ENCODE measurements at places on chromosomes 1 and 21.

- DNase-seq, result no peak
These were observed 206.7 kb upstream of the C1orf174 start for GRCh38 chr1:4106731-4107130.

- no peak for DNase-seq
These were observed 88.0 kb downstream of the SIK1 start for GRCh38 chr21:43338951-43339350.

- no peak for DNase-seq
These were observed 46.2 kb downstream of the PGBD5 start for GRCh38 chr1:230379928-230380327.

GRCh38 chr1:10979483-10979920 is 33.0 kb upstream of the TARDBP start:
- no peak for DNase-seq

GRCh38 chr1:162222014-162222413 is 152.5 kb downstream of the NOS1AP start:
- no peak for DNase-seq

DNA sequence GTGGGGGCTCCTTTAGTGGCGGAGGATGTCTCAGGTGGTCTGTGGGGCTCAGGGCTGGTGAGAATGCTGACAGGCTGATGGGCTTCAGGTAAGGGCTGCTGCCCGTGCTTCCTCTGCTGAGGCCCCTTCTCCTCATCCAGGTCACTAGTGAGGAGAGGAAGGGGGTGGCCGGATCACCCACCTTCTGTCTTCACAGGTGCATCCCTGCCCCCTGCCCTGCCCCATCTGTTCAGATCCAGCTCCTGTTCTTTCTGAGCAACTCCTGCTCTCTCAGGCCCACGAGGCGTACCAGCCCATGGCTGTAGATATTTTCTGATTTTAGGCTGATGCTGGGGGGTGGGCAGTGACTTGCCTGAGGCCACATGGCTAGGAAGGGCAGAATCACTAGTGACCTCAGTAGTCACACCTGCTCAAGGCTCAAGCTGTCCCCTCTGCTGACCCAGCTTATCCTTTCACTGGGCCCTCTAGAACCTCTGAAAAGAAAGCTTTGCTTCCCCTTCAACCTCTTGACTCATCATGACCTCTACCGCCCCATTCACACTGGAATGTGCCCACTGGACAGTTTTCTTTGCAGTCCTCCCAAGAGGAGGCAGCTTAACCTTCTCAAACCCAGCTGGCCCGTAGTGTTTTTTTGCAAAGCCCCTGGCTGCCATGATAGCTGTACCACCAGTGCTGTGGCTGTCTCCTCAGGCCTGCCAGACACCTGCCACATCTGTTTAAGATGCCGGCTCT is 14.8 kb downstream of the DCST2 start:
- no peak for DNase-seq

- no peak for DNase-seq
These were observed 5.1 kb upstream of the FOXJ3 start for GRCh38 chr1:42340093-42340492.

DNA sequence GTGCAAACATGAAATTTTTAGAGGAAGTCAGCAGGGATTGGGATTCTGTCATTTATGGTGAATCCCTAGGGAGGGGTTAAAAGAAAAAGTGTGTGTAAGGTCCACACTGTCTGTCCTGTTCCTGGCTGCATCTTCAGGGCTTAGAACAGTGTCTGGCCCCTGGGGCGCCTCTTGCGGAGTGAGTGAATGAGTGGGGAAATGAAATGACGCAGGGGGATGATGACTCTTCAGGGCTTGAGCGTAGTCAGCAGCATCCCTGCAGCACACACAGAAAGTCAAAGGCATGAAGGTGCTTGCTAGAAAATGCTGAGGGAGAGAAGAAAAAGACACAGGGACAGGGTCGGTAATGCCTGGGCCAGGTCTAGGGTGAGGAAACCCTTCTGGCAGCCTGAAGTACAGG is 57.8 kb downstream of the PGBD5 start:
- no peak for DNase-seq

GRCh38 chr21:38639571-38640354 is 141.5 kb upstream of the ERG start:
- no peak for DNase-seq

- DNase-seq, result no peak
These were observed 22.4 kb upstream of the BCAR3 start for GRCh38 chr1:93704052-93704451.

- no peak for DNase-seq
These were observed 124.6 kb downstream of the RASAL2 start for GRCh38 chr1:178218550-178218949.

GRCh38 chr1:5811419-5811818 is 180.8 kb downstream of the NPHP4 start:
- DNase-seq, result no peak

DNA sequence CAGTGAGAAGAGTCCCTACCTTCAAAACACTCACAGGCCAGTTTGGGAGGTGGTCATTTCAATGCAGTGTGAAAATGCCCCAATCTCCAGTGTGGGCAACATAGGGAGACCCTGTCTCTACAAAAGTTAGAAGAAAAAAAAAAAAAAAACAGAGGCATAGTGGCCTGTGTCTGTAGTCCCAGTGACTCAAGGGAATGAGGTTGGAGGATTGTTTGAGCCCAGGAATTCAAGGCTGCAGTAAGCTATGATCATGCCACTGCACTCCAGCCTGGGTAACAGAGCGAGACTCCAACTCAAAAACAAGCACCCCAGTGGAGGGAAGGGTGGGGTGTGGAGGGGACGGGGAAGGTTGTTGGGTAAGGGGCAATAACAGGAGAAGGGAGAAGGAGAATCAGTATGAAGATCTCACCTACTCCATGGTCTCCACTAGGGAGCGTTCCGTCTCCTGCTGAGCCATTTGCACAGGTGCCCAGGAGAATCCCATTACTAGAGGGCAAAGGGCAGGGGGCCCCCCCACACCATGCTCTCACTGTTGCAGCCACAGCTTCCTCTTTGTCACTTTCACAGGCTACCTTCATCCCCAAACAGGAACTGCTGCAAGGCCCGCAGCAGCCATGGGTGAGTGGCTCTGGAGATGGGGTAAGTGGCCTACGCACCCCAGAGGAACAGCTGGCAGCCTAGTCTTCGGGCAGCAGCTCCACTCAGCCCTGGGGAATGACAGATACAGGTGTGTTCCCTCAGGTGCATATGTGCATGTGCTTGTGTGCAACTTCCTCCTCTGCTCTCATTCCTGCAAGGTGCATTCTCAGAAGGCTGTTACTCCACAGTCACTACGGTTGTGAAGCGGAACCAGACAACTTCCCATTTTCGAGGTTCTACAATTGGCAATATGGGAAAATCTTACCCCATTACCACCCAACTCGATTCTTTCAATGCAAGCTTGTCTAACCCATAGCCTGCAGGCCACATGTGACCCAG is 87.9 kb upstream of the LYST start:
- DNase-seq, result no peak

GRCh38 chr1:52238474-52238873 is 96.6 kb downstream of the ZFYVE9 start:
- DNase-seq, result no peak

- no peak for DNase-seq
These were observed 53.3 kb upstream of the MTR start for GRCh38 chr1:236741753-236742152.

GRCh38 chr1:173914366-173914871 is 2.7 kb downstream of the SERPINC1 start:
- no peak for DNase-seq

GRCh38 chr1:111471012-111471411 is 2.8 kb upstream of the C1orf162 start:
- DNase-seq, result no peak

- no peak for DNase-seq
These were observed 87.5 kb upstream of the FMN2 start for GRCh38 chr1:240004086-240004749.

DNA sequence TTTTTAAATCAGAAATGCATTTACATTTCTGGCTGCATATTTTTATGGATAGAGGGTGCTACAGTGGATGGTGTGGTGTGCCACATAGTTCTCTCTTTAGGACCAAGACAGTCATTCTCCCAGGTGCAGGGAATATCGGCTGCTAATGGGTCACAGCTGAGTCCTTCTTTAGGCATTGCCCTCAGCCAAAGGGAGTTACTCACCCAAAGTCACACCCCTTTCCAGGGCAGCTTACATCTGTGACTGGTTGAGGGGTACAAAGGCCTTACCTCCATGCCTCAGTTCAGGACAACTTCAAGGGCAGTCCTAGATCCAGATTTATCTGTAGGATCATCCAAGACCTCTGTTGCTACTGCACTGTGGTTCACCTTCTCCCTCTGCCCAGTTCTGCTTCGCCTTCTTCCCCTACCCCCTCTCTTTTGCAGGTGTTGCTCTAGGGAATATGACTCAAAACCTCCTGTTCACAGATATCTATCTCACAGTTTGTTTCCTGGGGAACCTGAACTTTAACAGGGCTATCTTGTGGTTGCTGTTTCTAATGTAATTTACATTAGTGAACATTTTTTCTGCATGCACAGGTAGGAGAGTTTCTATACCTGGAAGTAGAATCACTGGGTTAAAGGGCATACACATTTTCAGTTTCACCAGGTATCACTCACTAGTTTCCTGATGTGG is 413.9 kb downstream of the RPS6KC1 start:
- DNase-seq, result no peak

GRCh38 chr1:205719762-205720161 is 30.2 kb downstream of the NUCKS1 start:
- DNase-seq, result no peak

GRCh38 chr1:114638910-114639309 is 30.9 kb downstream of the DENND2C start:
- no peak for DNase-seq

DNA sequence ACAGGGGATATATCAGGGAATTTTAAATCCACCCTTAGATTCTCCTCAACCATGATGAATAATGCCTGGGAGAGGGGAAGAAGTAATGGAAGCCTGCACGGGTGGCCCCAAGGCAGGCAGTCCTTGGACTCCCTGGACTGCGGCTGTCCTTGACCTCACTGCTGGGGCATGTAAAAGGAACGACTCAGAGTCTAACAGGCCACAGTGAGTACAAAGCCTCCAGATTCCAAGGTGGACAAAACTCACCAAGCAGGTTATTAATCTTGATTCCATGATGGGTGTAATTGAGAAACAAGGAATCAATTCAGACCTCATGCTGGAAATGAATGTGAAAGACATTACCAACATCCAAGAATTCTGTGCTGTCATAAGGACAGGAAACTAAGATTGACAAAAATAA is 13.0 kb upstream of the ARHGAP29 start:
- DNase-seq, result no peak

DNA sequence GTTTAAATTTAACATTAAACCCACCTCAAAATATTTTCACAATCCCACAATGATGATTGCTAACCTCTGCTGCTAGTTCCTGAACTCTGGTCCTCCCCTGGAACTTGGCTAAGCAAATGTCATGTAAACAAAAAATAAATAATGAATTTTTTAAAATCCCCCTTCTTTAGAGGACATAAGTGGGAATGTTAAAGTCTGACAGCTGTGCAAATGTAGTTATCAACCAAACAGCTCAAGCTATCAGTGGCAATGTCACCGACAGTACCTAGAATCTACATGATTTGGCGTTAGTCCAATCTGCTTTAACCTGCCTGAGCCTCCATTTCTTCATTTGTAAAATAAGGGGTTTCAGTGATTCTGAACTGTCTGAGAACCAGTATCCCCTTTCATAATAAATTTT is 67.7 kb downstream of the GDAP2 start:
- no peak for DNase-seq

DNA sequence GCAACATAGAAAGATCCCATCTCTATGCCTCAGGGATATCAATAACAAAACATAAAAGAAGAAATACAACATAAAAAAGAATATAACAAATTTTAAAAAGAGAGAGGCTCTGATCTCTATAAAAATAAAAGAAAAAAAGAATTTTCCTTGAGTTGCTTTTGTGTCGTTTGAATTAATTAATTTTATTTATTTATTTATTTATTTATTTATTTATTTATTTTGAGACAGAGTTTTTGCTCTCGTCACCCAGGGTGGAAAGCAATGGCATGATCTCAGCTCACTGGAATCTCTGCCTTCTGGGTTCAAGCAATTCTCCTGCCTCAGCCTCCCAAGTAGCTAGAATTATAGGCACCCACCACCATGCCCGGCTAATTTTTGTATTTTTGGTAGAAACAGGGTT is 8.5 kb downstream of the F11R start:
- DNase-seq, result no peak

DNA sequence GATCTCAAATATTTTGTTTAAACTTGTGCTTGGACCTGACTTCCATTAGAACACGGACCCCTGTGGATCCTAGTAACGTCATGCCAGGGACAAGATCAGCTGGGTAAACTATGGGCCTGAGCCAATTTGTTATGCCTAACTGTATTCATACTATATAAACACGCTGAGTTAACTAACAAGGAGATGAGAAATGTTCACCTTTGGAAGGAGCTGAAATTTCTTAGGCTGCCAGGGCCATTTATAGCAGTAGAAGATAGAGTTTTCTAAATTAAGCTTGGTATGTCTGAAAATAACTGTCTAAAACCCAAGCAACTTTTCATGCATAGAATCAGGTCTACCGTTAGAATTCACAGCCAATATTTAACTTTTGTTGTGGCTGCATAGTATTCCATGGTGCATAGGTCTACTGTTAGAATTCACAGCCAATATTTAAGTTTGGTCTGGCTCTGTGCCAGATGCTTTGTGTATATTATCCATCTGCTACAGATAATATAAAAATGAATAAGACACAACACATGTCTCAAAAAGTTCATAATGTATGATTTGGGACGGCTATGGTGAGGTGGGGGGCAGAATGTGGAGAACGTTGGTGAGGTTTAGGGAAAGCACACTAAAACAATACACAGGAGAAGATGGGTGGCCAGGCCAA is 61.5 kb downstream of the NMNAT2 start:
- DNase-seq, result no peak

- DNase-seq, result no peak
These were observed 1.5 kb upstream of the RAP1A start for GRCh38 chr1:111618081-111618480.

DNA sequence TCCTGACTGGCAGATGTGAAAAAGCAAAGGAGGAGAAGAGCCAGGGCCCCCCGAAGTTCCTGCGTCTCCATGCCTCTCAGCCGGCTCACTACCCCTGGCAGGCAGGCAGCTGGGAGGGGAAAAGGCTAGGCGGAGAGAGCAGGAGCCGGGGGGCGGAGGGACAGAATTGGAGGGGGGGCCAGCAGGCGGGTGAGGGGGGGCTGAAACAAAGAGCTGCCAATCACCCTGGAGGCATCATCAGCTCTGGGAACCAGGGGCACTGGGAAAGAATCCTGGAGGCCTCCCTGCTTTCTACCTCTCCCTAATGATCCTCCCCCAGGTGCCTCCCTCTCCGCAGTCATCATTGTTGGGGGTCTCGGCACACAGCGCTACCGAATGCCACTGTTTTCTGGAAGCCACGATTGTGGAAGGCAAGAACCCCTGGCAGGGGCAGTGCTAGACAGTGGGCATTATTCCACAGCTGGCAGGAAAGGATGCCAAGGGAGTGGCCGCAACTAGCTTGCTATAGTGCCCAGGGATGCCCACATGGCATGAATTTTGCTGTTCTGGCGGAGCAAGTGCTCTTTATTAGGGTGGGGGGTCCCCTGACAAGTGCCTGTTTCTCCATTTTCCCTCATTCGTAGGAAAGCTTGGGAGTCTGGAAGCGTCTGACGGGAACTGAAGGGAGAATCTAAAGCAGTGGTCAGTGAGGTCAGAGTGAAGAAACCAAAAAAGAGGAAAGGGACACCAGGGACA is at the start of gene THBS3:
Gene THBS3, minus strand, starts transcription at position 92 of the 735 bp plus-strand sequence. Its CDS starts 21 bp downstream, at position 71.
- no peak for DNase-seq

GRCh38 chr21:44739316-44739715 is 27.9 kb upstream of the TSPEAR start:
- no peak for DNase-seq

GRCh38 chr1:201260236-201260590 is 23.1 kb upstream of the PKP1 start:
- DNase-seq, result no peak

GRCh38 chr21:42695697-42696380 is 42.4 kb downstream of the PDE9A start:
- DNase-seq, result no peak

Data from right renal pelvis (tissue), 4 donors.